Right renal pelvis (tissue), 4 donors: ENCODE measurements at places on chromosomes 3 and 15.

DNA sequence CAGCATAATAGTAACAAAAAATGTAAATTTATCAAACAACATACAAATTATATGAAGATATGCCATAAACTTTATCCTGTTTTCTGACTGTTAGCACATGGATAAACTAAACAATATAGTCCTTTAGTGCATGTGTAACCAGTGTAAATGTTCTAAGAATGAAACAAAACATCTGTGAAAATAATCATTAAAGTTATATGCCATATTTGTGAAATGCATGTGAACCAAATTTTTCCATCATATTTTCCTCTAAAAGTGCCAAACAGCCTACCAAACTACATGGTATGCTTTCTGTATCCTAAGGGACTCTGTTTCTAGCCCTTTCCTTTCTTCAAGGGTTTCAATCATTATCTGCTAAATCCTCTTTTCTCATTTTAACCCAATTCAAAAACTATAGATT lies 23.9 kb upstream of the RSL24D1 start:
- DNase-seq: no peak

DNA sequence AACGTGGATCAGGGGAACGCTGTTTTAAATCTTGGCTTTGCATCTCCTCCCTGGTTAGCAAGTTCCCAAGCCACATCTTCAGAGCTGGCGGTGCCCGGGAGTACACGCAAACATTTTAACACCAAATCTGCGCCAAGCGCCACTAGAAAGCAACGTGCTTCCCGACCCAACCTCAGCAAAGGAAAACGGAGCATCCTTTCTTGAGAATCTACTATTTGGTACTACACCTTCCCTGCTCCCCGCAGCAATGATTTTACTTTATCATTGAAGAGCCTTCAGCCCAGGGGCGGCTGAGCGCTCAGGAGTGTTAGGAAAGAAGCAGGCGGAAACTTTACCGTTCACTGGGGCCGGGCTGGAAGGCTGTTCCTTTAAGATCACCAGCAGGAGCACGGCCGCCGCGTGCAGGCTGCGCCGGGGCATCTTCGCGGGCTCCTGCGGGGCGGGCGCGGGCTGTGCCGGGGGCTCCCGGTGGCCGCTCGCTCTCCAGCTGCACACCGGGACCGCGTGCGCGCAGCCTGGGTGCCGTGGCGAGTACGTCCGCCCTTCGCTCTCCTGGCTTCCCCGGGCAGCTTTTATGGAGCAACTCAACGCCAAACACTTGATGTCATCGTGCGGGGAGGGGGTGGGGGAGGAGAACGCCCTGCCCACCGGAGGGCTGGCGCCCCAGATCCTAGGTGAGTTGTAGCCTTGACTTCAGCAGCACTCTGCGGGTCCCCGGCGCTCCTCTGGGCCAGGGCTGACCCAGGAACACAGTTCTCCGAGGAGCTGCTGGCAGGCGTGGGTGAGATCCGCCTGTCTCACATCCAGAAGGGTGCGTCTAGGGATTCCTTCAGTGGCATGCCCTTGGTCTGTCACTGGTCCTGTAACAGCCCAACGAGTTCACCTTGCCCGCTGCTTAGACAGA lies at the start of gene CA12:
Gene CA12, minus strand, starts transcription at position 546 of the 904 bp plus-strand sequence. Its CDS starts 126 bp downstream, at position 420.
- no peak for DNase-seq

GRCh38 chr15:64547275-64547674 lies 86.9 kb downstream of the ZNF609 start:
- DNase-seq: no peak

DNA sequence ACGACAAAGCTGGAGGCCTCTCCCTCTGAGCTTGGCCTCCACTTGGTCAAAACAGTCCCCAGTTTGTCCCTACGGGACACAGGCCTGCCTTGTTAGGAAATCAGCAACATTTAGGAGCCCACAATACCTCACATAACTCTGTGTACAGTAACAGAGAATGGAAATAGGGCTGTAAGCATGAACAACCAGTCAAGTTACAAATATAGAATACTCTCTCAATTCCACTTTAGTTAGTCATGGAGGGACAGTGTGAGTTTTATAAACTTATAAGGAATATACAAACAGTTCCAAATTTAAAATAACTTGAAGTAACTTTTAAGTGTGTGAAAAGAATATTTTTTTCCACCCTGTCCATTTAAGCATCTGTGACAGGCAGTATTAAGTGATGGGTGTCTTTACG lies 129.4 kb downstream of the PGPEP1L start:
- no peak for DNase-seq

- no peak for DNase-seq
These were observed 7.0 kb downstream of the TF start for GRCh38 chr3:133753107-133753778.

DNA sequence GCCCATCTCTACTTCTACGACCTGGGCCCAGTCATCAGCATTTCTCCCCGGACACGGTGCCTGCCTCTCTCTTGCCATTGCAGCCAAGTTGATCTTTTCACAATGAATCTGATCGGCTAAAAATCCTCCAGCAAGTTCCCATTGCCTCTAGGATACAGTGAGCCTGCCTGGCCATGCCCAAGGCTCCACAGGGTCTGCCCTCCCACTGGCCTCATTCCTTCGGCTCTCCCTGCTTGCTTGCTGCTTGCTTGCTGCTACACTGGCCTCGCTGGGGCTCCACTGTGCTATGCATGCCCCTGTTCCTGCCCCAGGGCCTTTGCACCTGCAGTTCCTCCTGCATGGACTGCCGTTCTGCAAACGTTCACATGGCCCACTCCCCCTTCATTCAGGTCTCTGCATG lies 2.0 kb downstream of the ABTB1 start:
- DNase-seq: no peak

GRCh38 chr3:81763001-81763400 lies 1.6 kb upstream of the GBE1 start:
- no peak for DNase-seq

DNA sequence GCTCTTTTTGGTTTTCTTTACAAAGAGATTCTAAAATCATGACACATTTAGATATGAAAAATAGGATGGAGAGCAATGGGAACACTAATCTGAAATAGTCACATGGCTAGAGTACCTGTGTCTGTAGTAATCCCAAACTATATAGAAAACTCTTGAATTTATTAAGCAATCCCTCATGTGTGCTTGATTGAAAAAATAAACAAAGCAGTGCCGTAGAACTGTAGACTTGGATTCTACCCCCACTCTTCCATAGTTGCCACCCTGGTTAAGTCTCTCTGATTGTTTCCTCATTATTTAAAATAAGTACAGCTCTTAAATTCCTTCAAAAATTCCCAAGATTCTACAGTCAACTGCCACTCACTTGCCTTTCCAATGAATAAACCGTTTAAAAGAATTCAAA lies 58.9 kb upstream of the ACTC1 start:
- DNase-seq: no peak

DNA sequence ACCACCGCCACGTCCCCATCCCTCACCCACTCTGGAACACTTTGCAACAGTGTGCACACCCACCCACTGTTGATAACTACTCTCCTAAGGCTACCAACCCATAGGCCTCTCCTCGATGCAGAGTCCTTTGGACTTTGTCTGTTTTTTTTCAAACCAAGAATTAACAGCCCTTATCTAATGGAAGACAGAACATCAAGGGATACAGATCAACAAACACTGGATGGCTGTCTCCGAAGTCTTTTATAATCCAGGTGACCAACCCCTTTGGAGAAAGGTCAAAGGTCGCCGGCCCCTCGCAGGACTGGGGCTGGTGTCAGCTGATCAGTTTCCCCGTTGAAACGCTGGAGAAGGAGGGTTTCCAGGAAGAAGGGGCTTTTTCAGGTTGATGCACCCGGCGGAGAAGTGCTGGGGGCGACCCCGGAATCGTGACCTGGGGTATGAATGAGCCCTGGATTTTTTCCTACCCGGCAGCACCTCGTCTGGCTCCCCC lies 532 bp downstream of the B4GALT4 start:
- DNase-seq: peak; percentile 44

DNA sequence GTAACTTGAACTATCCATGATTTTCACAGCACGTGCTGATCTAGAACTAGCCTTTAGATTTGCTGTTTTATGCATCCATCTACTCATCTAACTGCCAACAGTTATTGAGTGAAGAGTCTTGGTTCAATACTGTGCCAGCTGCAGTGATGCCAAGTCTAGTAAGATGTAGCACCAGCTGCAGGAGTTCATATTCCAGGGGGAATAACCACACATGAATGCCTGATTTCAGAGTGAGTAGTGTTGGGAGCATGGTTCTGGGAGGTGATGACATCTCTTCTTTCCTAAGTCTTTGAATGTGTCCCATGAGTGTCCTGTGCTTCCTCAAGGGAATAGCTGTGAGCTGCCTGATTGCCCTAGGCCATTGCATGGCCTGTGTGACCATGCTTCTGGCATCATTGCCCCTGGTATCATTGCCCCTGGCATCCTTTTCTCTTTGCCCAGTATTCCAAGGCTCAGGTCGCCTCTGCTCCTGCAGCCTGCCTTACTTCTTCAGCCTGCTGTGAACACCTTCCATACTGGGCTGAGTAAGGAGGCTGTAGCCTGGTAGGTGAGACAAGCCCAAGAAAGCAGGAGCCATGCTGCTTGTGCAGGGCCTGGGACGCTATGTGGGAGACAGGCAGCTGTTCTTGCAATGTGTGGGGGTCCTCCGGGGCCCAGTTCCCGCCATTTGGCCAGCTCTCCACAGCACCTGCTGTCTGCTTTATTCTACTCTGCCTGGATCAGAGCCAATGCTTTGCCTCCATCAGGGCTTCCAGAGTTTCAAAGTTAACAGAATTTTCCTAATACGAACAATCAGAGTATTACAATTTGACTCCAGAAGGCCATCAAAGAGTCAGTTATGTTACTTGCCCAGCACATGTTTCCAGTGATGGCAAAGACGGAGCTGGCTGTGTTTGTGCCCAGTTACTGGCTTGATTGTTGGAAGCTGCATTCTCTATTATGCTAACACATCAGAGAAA lies 73.2 kb downstream of the CLSTN2 start:
- DNase-seq: no peak

DNA sequence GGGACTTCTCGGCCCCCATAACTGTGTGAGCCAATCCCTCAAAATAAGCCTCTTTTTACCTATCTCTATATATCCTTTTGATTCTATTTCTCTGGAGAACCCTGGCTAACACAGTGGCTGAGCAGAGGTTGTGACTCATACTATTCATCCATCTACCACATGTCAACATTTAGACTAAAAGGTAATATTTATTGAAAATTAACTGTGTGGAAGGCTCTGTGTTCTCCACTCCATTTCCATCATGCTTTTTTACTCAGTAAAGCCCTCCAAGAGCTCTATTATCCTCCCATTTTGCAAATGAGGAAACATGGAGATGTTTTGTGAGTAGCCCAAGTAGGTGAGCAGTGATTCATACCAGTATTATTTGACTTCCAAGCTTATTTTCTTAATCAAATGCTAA lies 217.9 kb upstream of the DCBLD2 start:
- no peak for DNase-seq

GRCh38 chr15:23642413-23643044 lies 5.1 kb downstream of the MAGEL2 start:
- DNase-seq: peak; percentile 38

GRCh38 chr3:62870321-62870720 lies 4.9 kb downstream of the CADPS start:
- no peak for DNase-seq

DNA sequence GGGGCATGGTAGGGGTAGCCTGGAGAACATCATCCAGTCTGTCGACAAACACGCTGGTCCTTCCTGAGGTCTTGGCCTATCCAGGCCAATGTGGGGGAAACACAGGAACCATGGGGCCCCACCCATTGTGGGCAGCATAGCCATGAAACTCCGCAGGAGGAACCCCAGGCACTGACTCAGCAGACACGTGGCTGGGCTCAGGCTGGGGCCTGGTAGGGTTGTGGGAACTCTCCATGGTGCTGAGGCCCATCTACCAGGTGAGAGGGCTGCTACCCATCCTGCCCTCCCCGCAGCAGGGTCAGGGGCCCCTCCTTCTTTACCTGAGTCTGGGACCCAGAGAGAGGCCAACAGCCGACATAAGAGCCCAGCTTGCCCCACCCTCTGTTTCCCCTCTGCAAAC lies 22.6 kb upstream of the CACNA2D2 start:
- no peak for DNase-seq

- no peak for DNase-seq
These were observed 366.9 kb upstream of the PPP2R3A start for GRCh38 chr3:135598597-135598996.

- no peak for DNase-seq
These were observed at the start of gene ABI3BP for GRCh38 chr3:100993309-100993708. Gene ABI3BP, minus strand, starts transcription at chr3:100993421. Its CDS starts 37 bp downstream, at chr3:100993384.

GRCh38 chr3:13654330-13655060 lies 105.6 kb downstream of the FBLN2 start:
- DNase-seq: no peak

DNA sequence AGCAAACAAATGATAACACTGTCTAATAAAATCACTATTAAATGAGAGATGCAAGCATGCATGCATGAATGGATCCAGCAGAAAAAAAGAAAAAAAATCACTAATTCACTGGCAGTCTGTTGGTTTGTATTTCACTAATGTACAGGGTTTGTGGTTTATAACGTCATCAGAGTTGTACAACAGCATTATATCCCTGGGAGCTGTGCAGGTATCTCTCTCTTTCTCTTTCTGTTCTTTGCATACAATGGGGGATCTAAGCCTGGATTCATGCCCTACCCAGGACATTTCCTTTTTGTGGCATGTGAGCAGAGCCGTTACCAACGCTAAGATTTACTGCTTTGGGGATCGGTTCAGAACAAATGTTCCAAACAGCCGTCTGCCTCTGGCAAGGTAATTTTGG lies 229.5 kb downstream of the SOX2 start:
- DNase-seq: no peak

- DNase-seq: no peak
These were observed 502 bp upstream of the TIMP4 start for GRCh38 chr3:12159227-12159601.
